ENCODE measurements at places on chromosomes 7 and 10.

DNA sequence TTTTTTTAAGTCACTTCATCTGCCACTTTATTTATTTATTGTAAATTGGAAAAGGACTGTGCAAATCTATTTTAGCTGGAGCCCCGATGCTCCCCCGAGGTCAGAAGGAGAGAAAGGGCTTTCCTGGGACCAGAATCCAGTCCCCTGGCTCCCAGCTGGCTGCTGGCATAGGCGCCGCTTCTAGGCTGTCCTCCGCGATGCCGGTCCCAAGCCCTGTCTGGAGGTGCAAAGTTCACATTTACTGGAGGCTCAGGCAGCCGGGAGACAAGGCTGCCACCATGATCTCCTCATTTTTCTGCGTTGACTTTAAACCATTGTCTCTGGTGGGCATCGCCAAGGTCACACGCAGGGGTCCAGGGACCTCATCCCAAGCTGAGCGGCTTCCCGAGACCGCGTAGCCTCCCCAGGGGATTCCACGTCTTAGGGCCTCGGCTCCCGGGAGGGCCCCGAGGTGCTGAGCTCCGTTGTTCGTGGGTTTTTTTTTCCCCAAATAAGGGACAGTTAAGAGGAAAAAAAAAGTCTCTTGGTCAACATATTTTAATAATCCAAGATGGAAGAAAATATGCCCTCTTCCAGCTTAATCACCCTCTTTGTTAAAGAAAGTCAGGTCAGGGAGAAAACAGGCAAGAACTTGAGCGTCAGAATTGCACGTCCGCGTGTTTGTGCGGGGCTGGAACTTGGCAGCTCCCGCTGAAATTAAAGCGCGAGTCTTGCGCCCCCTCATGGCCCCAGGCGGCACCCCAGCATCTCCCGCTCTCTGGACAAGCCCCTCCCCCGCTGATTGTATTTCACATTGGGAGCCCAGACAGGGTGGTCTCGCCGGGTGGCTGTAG is 11.9 kb downstream of the RGR start:
- peak; percentile 75 for DNase-seq

GRCh38 chr10:101838416-101838970 is 5.1 kb downstream of the KCNIP2 start:
- no peak for DNase-seq

- no peak for DNase-seq
Measured at GRCh38 chr10:61160253-61160652, 216.3 kb upstream of the RHOBTB1 start.

GRCh38 chr7:5679048-5679812 is 102.2 kb downstream of the RNF216 start:
- no peak for DNase-seq

DNA sequence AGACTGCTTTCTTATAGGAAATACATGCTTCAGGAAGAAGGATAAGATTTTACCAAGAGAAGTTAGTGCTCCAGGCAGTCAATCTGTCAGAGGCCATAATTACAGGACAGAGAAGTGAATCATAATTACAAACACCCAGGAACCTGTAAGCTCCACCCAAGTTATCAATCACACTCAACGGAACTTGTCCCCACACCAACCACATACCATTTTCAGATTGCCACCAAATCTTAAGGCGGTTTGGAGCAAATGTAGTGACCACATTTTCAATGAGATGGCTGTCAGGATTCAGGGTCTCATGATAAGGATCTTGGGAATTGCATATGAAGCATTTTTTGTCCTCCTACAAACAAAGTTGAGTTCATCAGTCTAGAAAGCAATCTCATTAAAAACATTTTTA is 4.8 kb downstream of the LAMB1 start:
- DNase-seq = no peak

DNA sequence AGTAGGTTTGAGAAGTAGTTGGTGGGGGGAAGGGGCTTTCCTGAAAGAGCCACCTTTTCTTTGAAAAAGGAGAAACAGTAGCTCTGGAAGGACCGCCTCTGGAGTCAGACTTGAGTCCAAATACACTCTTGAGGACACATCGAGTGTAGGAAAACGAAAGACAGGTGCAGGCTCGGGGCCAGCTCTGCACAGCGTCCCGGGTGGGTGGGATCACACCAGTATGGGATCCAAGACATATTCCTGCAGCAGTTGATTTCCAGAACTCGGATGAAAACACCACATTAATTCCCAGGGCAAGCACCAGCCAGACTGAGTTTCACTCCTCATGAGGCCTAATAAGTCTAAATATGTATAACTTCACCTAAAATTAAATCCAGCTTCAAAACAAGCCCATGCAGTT is 61.4 kb downstream of the ASB13 start:
- DNase-seq = no peak

DNA sequence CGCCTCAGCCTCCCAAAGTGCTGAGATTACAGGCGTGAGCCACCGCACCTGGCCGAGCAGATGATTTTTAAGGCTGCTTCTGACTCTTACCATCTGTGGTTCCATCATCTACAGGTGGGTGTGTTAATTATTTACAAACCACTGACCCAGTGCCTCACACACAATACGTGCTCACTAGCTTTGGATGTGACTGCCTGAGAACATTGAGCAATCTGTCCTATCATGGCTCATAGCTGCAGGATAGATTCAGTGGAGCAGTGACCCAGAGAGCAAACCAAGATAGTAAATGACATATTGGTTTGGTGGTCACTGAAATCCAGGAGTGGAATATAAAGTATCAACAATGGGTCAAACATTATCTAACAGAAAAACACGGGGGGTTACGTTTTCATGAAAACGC is 24.1 kb downstream of the GPAM start:
- no peak for DNase-seq

DNA sequence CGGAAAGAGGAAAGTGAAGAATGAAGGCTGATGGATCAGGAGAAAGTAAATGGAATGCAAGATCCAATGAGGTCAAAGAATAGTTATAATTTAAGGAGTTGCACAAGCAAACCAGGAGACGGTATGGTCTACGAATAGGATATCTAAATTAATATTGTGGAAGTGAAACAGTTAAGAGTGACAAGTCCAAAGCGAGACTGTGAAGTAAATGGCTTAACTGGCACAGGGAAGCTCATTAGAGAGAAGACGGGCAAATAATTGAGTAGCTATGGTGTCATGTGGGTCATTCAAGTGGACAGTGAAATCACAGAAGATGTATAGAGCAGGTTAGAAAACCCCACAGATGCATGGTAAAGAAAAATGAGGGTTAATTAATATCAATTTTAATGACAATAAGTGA is 3.2 kb downstream of the CYP51A1 start:
- DNase-seq = no peak

- DNase-seq = no peak
Measured at GRCh38 chr7:30403477-30403876, 75.1 kb downstream of the NOD1 start.

DNA sequence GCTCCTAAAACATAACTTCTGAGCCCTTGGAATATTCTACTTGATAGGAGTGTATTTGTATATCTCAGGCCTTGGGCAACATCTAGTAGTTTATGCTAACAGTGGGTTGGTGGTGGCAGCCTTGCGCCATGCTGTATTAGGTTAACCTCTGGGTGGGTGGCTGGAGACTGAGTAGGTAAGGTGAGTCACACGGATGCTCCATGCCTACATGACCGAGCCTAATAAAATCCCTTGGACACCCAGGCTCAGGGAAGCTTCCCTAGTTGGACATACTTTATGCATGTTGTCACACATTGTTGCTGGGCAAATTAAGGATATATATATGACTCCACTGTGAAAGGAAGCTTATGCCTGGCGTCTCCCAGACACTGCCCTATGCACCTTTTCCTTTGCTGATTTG is 6.0 kb upstream of the DAGLB start:
- DNase-seq = no peak

DNA sequence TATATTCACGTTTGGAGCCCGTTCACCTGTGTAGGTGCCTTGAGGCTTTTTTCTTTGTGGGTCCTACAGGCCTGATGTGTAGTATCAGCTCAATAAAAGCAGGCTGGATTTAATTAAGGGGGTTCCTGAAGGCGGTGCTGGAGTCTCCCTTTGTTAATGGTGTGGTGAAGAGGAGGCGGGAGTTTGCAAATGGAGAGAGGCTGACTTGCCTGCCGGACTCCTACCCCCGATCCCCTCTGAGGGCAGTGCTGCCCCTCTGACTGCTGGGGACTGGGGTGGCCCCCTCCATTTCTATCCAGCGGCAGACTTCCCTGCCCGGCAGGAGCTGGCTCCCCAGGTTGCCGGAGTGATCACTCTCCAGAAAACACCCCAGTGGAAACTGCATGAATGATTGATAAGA is 45.1 kb downstream of the ZMIZ1 start:
- no peak for DNase-seq

- DNase-seq = no peak
Measured at GRCh38 chr7:142412551-142413193, 154.8 kb upstream of the PRSS58 start.

- no peak for DNase-seq
Measured at GRCh38 chr10:87845624-87845998, 17.7 kb downstream of the KLLN start.

DNA sequence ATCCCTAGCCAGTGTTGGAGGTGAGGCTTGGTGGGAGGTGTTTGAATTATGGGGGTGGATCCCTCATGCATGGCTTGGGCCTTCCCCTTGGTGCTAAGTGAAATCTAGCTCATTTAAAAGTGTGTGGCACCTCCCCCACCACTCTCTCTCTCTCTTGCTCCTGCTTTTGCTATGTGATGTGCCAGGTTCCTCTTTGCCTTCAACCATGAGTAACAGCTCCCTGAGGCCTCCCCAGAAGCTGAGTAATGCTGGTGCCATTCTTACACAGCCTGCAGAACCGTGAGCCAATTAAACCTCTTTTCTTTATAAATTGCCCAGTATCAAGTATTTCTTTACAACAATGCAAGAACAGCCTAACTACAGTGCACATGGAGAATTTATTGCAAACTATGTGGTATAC is 188.8 kb upstream of the POT1 start:
- DNase-seq = no peak

- DNase-seq = no peak
Measured at GRCh38 chr10:21733710-21734109, 199.7 kb downstream of the MLLT10 start.

DNA sequence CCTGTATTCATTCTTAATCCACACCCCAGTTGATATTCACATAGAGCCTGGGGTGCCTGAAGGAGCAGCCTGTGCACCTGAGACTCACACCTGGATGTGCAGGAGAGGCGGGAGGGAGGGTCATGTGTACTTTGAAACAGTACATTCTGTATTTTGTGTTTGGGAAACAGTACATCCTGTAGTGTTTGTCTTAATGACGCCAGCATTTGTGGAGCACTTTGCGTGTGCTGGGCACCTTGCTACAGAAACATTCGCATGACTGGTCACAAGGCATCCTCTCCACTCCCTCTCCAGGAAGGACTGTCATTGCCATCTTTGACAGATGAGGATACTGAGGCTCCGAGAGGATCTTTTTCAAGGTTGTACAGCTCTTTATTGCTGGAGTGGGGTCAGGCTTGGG is 132.1 kb downstream of the TACC2 start:
- no peak for DNase-seq

GRCh38 chr10:3749011-3749410 is 36.0 kb downstream of the KLF6 start:
- DNase-seq = peak; percentile 54

GRCh38 chr7:118590107-118590506 is 365.6 kb downstream of the ANKRD7 start:
- no peak for DNase-seq

DNA sequence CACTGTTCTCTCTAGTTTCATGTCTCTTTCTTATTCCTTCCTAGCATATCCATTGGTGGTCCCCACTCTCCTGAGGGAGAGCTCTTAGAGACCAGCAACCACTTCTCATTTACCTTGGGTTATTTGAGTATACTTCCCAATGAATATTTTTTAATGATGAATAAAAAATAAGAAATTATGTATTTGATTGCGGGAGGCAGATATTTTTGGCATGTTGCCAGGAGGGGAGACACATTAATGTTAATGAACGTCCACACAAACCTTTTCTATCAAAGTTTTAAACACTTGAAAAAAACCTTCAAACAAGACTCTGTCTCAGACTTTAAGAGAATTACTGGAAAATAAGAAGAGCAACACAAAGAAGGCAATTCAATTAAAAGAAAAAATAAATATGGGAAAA is 260.6 kb upstream of the MAGI2 start:
- DNase-seq = no peak

DNA sequence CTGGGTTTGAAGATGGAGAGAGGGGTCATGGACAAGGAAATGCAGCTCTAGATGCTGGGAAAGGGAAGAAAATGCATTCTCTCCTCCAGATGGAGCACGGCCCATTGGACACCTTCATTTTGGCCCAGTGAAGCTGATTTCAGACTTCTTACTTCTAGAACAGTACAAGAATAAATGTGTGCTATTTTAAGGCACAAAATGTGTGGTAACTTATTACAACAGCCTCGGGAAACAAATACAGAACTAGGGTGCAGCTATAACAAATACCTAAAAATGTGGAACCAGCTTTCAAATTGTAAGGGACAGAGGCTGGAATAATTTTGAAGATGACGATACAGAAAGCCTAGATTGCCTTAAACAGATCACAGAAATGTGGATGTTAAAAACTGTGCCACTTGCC is 54.1 kb downstream of the CYTH3 start:
- no peak for DNase-seq

- DNase-seq = peak; percentile 24
Measured at GRCh38 chr10:14671386-14671831, 103.3 kb downstream of the FAM107B start.

GRCh38 chr7:24572393-24572996 is 757 bp upstream of the PALS2 start:
- peak; percentile 68 for DNase-seq

GRCh38 chr10:4943821-4944220 is 19.4 kb upstream of the AKR1C1 start:
- DNase-seq = no peak

- DNase-seq = no peak
Measured at GRCh38 chr10:28666751-28667467, 10.4 kb upstream of the BAMBI start.

DNA sequence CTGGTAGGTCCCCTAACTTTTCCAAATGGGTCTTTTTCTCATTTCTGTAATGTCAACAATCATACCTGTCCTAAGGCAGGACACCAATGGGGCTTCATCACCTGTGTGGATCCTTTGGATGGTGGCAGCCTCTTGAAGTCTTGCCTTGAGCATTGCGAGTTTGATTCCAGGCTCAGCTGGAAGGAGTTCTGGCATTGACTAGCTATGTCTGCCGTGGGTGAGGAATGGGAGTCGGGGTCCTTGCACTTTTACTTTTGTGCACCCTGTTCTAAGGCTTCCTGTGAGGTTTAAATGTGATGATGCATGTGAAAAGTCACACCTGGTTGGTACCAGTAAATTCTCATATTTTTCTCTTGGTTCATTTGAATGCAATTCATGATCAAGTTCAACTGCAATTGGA is 55.9 kb upstream of the CTBP2 start:
- no peak for DNase-seq

GRCh38 chr10:74244097-74244685 is 93.2 kb downstream of the ADK start:
- DNase-seq = no peak

- DNase-seq = no peak
Measured at GRCh38 chr10:103791858-103792257, 63.5 kb downstream of the SH3PXD2A start.

DNA sequence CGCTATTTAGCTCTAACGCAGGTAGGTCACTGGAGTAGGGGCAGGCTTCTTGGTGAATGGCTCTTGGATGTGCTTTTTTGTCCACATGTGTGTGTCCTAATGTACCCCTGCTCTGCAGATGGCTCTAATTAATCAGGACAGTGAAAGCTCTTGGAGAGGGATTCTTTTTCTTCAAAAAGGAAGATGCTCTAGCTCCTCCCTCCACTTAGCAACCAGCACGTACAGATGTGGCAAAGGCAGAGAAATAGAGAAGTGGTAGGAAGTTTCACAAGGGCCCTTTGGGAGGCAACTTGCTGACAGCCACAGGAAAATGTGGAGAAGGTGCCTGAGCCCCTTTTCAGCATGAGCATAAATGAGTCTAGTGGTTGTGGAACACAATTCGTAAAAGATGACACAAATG is 221.7 kb downstream of the PLXNA4 start:
- DNase-seq = no peak
